ENCODE measurements at places on chromosomes 3 and 15.

DNA sequence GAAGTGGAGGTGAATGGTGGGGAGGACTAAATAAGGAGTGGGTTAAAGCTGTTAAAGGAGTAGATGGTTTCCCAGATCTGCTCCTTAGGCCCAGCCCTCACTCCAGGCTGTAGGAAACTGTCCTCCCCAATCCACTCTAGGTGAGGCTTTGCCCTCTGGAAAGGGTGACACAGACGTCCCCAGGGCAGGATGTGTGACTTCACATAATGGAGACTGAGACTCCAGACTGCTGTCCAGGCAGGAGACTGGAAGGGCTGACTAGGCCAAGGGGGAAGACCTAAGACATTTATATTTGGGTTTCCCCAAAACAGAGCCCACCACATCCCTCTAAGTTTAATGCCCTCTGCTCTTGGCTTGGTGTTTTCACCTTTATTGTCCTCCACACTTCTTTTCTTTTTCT is 488.5 kb downstream of the SHQ1 start:
- DNase-seq = no peak
- H3K27ac ChIP-seq = no peak overlapping the region
- no peaks in the 10 kb centered on the region for H3K36me3 ChIP-seq
- H3K4me3 ChIP-seq = no peak overlapping the region
- H3K27me3 ChIP-seq = no peaks in the 10 kb centered on the region

DNA sequence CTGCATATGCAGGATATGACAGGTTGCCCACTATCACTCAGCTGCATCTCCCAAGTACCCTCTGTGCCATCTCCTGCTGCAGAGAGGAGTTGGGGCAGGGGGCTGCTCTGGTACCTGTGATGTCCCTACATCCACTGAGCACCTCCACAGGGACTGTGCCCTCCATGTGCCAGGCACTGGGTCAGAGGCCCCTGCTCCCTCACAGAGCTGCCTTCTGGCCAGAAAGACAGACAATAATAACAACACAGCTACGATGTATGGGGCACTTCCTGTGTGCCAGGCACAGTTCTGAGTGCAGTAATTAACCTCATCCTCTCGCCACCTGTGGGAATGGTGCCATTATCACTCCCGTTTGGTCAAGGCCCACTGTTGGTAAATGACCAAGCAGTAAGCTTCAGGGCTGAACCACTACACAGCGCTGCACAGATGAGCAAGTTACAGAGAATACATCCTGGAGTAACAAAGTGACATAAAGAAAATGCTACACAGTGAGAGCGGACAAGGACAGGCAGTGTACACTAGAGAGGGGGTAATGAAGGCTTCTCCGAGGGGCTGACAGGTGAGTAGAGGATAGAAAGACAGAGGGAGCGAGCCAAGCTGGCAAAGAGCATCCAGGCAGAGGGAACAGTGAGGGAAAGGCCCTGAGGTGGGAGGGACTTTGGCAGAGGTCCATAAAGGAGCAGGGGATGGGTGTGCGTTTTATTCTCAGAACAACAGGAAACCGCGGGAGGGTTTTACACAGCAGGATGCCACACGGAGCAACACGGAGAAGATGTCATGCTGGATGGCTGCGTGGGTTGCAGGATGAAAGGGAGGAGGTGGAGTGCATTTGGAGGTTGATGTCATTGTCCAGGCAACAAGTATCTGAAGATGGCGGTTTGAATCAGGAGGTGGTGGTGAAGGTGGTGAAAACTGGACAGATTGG is 13.6 kb downstream of the WNT7A start:
- H3K27ac ChIP-seq = no peak overlapping the region
- no peaks in the 10 kb centered on the region for H3K36me3 ChIP-seq
- no peaks in the 10 kb centered on the region for H3K27me3 ChIP-seq

DNA sequence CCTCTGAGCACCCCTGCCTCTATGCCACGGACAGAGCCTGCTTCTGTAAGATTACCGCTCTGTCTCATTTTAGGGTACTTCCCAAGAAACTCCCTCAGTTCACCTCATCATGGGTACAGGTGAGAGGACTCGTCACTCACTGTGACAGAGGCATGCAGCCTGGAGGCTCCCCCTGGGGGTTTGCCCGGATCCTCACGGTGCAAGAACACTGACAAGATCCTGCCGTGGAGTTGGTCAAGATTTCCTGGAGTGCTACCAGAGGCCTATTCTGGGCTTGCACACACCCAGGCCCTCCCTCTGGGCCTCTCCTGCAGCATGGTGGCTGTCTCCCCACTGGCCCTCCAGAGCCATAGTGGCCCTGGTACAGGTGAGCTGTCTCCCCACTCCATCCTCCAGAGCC is 103.1 kb upstream of the TNIK start:
- no peaks in the 10 kb centered on the region for H3K27me3 ChIP-seq

- H3K4me3 ChIP-seq = no peak overlapping the region
- no peaks in the 10 kb centered on the region for H3K27me3 ChIP-seq
- no peaks in the 10 kb centered on the region for H3K36me3 ChIP-seq
These were observed 179.9 kb downstream of the CNTN6 start for GRCh38 chr3:1272546-1273265.

DNA sequence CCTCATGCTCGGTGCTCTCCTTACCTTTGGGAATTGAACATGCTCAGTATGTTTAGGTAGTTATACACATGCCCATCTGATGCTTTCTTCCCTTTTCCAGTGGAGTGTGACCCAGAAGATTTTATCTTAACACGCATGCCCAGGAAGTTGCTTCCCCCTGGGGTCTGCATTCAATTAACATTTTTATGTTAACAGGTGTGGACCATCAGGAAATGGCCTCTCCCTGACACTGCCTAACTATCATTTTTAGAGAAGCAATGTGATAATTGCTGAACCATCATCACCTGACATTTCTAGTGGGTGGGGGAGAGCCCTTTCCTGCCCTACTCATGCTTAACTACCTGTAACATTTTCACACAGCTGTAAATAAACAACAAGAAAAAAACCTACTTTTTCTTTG is 55.1 kb upstream of the TGFBR2 start:
- no peak for DNase-seq
- no peak overlapping the region for H3K27ac ChIP-seq
- H3K27me3 ChIP-seq = no peaks in the 10 kb centered on the region
- no peaks in the 10 kb centered on the region for H3K36me3 ChIP-seq

DNA sequence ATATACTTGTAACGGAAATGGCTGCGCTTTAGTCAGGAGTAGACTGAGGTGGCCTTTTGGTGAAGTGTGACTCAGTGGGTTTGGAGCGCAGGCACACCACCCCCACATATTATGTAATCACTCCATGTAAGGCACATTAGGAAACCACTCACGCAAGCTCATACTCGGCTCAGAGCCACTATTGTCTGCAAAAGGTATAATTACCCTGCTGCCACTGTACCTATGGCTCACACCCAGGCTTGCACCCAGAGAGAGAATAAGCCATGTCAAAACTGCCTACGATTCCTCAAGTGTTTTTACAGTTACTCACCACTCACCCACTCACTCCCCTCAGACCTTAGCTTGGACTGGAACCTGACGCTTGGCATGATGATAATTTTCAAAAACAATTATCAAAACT is 611.9 kb upstream of the CCDC54 start:
- no peaks in the 10 kb centered on the region for H3K36me3 ChIP-seq
- H3K4me1 ChIP-seq = no peaks in the 10 kb centered on the region
- DNase-seq = no peak
- H3K27ac ChIP-seq = no peak overlapping the region

- no peaks in the 10 kb centered on the region for H3K4me1 ChIP-seq
- no peak overlapping the region for H3K4me3 ChIP-seq
- no peaks in the 10 kb centered on the region for H3K36me3 ChIP-seq
- H3K27me3 ChIP-seq = no peaks in the 10 kb centered on the region
- DNase-seq = no peak
- no peak overlapping the region for H3K27ac ChIP-seq
These were observed 1331.2 kb upstream of the GBE1 start for GRCh38 chr3:83092521-83093221.

- no peak overlapping the region for H3K4me3 ChIP-seq
- peaks cover 26% of the 10 kb centered on the region for H3K4me1 ChIP-seq
- no peaks in the 10 kb centered on the region for H3K27me3 ChIP-seq
- no peak overlapping the region for H3K27ac ChIP-seq
These were observed 6.9 kb downstream of the TSC22D2 start for GRCh38 chr3:150414959-150415358.

GRCh38 chr3:9102240-9102981 is 139.1 kb upstream of the RAD18 start:
- H3K4me3 ChIP-seq = no peak overlapping the region
- no peaks in the 10 kb centered on the region for H3K4me1 ChIP-seq
- no peak overlapping the region for H3K27ac ChIP-seq
- H3K36me3 ChIP-seq = no peaks in the 10 kb centered on the region
- no peak for DNase-seq
